ENCODE measurements at places on chromosomes 7 and 10.

DNA sequence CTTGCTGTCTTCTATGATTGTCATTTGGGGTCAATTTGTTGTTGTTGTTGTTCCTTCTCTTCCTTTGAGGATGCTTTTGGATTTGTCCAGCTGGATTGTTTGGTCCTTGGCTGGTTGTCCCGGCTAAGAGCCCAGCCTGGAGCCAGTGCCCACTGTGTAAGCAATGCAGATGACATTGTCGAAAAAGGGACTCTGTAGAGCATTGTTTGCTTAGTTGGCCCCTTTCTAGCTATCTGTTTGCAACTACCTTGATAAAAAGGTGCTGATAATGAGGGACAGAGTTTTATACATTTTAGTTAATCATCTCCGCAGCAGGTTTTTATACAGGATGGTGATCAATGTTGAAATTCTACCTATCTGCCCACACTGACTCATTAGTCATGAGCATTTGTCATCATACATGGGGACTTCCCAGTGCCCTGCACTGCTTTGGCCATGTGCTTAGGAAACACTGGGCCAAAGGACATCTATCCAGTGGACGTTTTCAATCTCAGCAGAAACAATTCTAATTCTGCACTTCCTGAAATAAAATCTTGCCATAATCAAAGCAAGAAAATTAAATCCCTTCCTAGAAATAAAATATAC lies 311.9 kb downstream of the GRM8 start:
- DNase-seq: no peak

GRCh38 chr7:110944966-110945644 lies 145.8 kb upstream of the LRRN3 start:
- DNase-seq: no peak

GRCh38 chr7:54069843-54070242 lies 472.3 kb upstream of the VSTM2A start:
- DNase-seq: no peak

DNA sequence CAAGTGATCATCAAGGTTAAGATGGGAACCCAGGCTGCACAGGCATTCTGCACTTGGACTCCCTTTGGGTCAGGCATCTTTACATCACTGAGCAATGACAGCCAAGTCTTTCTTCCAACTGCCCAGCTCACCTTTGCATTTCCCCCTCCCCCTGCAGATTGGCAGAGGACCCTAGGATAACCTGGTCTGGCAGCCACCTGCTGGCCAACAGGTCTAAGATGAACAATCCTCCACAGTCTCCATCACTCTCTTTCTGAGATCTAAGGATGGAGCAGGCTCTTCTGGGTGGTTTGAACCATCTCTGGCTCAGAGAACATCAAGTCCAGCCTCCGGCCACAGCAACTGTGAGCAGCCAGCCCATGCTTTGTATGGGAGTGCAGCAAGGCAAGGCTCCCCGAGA lies 75.8 kb downstream of the RAB11FIP2 start:
- DNase-seq: no peak

DNA sequence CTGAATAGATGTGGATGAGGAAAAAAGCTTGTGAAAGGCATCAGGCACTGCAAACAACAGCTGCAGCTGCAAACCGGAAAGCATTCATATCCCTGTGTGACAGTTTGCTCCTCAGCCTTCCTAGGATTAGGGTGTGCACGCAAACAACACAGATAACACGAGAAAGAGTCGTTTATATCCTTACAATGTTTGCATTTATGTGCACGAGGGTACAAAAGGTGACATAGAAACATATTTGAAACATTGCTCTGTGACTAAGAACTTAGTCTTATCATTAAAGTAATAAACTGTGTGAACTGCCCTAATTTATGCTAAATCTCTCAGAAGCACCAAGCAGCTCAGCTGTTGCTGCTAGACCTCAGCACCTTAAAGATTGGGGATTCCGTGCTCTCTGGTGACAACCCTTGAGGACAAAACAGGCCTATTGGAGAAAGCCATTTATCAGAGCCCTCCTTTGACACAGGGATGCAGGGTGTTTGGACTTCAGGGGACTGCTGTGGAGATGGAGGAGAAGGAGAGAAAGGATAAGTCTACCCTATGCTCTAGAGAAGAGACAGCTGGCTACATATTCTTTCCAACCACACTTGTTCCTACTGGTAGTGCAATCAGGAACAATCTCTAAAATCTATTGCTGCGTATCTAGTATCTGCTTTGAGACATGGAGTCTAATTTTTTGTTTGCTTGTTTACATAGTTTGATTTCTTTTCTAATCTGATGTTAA lies 176.2 kb downstream of the GNAT3 start:
- DNase-seq: no peak

- no peak for DNase-seq
These were observed 3.7 kb downstream of the STX1A start for GRCh38 chr7:73715648-73716317.

- no peak for DNase-seq
These were observed 380.1 kb downstream of the HPSE2 start for GRCh38 chr10:98855403-98856189.

DNA sequence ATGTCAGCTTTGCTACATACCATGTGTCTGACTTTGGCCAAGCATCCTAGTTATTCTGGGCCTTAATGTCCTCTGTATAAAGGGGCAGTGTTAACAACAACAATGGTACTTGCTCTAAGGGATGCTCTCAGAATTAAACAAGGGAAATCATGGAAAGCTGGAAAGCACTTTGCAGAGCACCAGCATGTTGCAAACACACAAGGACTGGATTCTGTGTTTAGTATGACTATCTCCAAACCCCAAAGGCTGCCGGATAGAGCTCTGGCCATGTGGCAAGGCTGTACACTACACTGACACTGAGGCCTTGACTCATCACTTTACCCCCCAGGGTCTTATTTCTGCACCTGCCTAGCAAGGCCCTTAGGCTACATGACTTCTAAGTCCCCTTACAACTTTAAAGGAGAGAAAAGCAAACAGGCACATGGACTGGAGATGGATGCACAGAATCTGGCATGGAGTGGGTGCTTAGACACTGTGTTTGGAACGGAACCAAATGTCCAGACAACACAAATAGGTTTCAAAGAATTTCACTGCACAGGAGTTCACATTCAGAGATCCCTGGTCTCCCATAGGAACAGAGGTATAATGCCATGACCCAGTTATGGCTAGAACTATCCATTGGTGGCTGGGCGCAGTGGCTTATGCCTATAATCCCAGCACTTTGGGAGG lies 74.6 kb downstream of the FAM13C start:
- no peak for DNase-seq

- DNase-seq: no peak
These were observed 1264.6 kb downstream of the REEP3 start for GRCh38 chr10:64785816-64786215.

DNA sequence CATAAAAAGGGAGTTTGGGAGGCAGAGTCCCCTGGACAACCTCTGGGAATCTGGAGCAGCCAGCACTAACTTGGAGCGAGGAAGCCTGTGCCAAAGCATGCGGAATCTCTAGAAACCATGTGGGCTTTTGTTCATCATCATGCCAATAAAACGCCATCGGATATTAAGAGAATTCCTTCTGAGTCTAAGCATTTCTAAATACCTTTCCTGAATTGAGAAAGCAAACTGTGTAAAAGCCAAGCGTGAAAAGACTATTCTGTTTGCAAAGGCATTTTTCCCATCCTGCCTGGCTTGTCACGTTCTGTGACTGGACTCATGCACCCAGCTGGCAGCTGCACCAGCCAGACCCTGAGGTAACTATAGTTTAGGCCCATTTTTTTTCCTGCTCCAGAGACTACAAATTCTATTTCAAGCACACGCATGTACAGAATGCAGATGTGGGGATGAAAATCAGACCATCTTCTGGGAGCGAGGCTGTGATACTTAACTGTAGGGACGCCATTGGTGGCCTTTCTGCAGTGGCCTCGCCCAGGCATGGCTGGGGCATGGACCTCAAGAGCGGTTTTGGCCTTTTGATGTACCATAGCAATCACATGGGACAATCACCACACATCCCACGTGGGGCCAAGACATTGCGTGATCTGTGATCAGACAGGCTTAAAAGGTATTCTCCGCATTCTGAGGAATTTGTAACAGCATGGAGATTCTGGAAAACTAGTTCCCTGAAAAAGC lies 218.9 kb downstream of the KIAA1217 start:
- no peak for DNase-seq

DNA sequence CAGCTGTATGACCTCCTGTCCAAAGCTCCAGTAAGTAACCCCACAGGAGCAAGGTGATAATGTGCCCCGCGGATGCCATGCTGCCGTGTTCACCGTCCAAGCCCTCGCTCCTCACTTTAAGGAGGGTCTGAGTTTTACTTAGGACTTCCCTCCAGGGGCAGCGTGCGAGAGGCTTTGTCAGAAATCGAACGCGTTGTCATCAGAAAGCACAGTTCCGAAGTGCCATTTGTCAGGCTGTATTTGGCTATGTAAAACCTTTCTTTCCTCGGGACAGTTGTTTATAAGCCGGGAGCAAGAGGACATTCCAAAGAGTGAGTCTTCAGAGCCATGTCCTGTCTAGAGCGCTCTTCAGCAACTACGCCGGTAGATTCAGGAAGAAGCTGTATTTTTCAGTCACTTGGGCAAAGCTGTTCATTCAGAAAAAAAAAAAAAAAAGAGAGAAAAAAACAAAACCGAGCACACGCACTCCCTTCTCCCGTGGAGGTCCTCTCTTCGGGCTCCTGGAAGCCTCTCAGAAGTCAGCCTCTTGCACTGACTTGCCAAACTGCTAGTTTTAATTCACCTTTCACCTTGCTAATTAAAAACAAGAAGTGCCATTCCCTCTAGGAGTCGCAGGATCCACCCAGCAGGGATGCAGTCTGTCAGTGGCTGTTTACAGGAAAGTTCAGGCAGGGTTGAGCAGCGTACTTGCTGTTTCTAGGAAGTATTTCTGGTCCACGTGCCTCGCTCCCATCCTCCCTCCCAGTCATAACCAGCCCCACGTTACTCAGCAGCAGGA lies at the start of gene SEMA3E:
SEMA3E (minus strand) TSS at position 676 of the 778 bp plus-strand sequence.
- no peak for DNase-seq

- DNase-seq: peak; percentile 16
These were observed at the start of gene TRIL for GRCh38 chr7:28958235-28958979. Gene TRIL (minus strand): TSS chr7:28958330. CDS start chr7:28958046, 284 bp downstream.

DNA sequence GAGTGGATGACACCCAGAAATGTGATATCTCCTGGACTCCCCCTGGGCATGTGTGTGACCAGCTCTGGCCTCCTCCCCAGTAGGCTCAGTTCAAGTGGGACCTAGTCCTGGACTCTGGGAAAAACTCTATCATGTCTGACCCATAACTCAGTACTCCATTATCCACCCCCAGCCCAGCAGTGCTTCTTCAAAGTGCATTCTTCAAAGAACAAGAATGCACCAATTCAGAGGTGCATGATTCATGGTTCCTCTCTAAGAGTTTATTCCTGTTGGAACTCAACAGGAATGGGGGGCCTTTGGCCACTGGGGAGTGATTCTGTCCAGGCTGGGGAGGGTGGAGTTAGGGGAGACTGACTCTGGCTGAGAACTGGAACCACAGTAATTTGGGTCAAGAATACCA lies 173.6 kb upstream of the CXCL12 start:
- no peak for DNase-seq

DNA sequence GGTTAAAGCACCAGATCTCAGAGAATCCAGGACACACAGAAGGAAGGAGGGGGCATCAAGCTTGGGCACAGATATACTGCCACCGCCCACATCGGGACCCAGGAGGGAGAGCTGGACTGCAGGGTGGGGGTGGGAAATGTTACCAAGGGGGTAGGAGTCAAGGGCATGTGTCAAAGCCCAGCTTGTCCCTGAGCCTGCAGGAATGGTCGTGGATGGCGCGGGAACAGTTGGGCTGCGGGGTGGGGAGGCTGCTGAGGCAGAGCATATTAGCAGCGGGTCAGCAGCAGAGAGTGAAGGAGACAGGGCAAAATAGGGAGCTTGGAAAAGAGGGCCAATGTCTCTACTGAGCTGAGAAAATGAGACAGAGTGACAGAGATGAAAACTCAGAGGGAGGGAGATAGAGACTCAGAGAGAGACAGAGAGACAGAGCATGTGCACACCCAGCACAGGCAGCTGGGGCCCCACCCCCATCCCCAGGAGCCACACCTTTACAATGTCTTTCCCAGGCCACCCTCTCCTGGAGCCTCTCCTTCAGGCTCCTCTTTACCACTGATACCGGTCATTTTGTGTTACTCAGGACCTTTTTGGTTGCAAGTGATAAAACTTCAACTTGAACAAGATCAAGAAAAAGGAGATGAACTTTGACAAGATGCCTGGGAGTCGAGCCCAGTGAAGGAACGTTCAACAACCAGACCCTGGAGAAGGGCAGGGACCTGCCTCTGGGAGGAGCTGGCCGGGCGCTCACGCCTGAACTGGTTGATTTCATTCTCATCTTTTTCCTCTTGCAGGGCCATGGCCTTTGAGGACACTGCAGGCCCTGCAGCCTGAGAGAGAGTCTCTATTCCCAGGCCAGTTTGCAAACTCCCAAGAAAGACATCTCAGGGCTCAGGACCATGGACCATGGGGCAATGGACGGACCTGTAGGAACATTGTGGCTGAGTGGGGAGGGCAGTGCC lies 50.0 kb downstream of the AOC1 start:
- DNase-seq: peak; percentile 6

DNA sequence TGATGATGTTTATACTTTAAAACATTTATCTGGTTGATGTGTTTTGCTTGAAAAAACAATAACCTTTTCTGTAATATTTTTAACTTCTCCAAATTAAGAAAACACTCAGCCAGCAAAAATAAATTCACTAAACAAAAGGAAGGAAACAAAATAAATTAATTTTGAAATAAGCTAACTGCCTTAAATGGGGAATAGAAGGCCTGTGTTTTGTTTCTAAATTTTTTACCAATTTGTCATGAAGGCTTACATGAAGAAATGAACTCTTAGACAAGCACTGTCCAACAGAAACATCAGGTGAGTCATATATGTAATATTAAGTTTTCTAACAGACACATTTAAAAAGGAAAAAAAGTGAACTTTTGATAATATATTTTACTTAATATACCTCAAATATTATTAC lies 68.5 kb downstream of the LRRN3 start:
- DNase-seq: no peak

DNA sequence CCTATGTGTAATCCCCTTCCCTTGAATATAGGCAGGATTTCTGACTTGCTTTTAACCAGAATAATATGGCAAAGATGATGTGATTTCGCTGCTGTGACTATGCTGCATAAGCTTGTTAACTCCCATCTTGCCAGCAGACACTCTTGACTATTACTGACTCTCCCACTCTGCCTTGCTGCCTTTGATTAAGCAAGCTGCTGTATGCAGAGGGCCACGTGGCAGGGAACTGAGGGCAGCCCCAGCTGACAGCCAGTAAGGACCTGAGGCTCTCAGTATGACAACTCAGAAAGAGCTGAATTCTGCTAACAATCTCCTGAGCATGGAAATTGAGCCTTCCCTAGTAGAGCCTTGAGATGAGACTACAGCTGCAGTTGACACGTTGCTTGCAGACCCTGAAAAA lies 279.4 kb upstream of the CACNA2D1 start:
- DNase-seq: no peak

- DNase-seq: no peak
These were observed 31.5 kb downstream of the ACTA2 start for GRCh38 chr10:88920986-88921593.

GRCh38 chr7:139930286-139930965 lies 101.4 kb downstream of the TBXAS1 start:
- DNase-seq: no peak

Data from GM10248 (cell line).